ENCODE measurements at places on chromosomes 2 and 18.

- DNase-seq: no peak
Measured at GRCh38 chr2:101969723-101970122, 22.0 kb upstream of the IL1R2 start.

DNA sequence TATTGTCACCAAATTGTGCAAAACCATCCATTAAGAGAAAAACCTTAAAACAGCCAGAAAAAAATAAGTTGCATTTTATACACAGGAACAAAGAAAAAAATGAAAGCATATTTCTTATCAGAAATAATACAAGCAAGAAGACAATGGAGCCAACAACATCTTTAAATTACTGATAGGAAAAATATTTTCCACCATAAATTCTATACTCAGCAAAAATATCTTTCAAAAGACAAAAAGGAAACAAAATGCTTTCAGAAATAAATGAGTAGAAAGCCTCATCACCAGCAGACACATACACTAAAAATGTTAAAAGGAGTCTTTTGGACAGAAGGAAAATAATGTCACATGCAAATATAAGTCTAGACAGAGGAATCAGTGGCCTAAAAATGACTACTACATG lies 106.4 kb upstream of the TRIB2 start:
- DNase-seq: no peak

DNA sequence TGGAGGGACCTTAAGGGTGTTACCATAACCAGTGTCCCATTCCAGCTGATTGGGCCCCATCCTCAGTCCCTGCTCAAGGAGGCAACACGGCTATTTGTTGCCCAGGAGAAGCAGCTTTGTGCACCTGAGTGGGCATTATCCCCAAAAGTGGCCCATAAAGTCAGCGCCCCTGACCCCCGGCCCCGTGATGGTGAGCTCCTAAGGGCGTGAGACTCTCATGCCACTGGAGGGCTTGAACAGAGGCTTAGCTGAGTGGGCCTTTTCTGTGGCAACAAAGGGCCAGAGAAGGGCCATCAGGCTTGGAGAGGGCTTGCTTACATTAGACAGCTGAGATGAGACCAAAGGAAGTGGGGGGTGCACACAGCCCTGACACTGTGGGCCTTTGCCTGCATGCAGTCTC lies 99.2 kb upstream of the RAB6C start:
- DNase-seq: no peak

DNA sequence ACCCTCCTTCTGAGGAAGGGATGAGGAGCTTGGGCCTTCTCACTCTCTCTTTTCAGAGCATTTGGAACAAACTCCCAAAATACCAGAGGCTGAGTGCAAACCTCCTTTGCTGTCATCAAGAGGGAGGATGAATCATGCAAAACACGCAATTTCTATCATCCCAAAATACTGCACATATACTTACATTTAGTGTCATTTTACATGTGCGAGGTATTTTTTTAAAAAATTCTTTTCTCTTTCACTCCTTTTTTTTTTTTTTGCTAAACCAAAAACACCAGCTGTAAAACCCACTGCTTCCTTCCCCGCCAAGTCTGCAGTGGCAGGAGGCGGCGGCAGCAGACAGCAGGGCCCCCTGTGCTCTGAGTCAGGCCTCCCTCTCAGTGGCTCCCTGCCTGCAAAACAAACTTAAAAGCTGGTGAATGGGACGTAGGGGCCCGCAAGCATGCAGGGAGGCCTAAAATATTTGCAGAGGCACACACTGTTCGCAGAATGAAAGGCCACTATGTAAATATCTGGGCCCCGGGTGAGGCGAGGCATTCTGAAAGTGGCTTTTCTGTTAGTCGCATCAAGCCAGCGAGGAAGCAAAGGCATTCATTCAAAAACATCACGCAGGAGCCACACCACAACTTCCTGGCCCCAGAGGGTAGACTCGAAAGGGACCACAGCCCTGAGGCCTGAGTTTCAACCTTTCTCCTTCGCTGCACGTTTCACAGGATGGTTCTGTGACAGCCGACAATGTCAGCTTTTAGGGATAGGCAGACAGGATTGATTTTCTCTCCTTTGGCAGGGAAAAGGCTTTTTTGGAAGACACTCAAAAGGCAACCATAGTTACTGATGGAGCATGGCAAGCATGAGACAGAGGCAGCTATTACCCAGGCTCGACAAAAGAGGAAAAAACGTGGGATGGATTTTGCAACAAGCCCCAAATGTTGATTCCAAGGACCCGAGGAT lies 73.4 kb downstream of the ACTR2 start:
- DNase-seq: no peak

DNA sequence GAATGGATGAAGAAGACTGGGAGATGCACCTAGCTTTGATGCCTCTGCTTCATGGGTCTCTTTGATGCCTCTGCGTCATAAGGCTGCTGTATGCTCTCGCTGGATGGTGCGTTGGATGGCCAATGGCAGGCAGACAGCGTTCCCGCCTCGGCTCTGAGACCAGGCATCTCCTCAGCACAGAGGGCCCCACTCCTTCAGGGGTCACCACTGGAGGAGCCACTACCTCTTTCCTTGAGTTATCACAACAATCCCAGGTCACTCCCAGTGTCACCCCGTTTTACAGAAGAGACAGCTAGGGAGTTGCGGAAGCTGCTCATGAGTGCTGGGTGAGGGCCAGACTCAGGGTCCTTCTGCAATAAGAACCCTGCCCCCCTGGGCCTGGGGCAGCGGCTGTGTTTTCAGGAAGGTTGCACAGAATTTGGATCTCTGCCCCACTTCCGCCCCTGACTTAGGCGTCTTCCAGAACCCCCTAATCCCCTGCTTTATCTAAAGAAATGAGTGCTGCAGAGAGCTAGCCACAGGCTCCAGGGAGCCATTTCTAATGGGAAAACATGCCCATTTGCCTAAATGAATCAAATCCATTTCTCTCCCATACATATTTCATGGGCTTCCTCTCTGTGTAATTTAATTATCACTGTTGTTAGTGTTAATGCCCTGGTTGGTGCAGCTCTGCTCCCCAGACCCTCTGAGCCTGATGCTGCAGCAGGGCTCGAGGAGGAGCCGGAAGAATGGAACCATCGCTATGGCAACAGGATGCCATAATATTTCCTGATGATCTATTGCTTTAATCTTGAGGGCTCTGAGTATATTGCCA lies 131.8 kb upstream of the HS6ST1 start:
- DNase-seq: no peak

All from retinal pigment epithelial cell (primary cell).